ENCODE measurements at places on chromosomes 13 and 19. TPM values are rescaled to one million over a fixed set of nuclear protein-coding genes. Genes with fewer than 3 reads are reported as not detected.

DNA sequence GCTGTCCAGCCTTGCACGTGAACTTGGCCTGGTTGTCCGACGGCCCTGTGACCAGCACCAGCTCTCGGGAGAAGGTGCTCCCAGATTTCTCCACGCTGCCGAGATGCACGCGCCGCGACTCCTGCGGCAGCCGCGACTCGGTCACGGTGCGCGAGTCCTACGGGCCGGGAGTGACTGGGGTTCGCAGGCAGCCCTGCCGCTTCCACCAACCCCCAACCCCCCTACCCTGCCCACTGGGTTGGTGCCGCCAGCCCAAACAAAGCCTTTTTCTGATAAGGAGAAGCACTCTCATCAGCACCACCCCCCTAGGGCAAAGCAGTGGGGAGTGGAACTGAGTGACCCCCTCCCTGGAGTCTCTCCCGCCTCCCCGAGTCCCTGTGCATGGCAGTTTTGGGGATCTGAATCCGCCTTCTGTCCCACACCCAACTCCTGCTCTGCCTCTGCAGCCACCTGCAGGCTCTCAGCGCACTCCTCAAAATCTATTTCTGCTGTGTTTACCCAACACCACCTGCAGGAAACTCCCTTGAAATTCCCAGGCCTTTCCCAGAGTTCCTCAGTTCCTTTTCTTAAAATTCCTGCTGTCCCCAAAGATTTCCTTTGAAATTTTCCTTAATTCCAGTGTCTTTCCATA is 6.2 kb downstream of the NPHS1 start:
- DNase-seq: no peak
- H3K4me3 ChIP-seq: no peak overlapping the region
- no peak overlapping the region for H3K27ac ChIP-seq
- H3K36me3 ChIP-seq: no peaks in the 10 kb centered on the region
- peaks cover 12% of the 10 kb centered on the region for H3K4me1 ChIP-seq

DNA sequence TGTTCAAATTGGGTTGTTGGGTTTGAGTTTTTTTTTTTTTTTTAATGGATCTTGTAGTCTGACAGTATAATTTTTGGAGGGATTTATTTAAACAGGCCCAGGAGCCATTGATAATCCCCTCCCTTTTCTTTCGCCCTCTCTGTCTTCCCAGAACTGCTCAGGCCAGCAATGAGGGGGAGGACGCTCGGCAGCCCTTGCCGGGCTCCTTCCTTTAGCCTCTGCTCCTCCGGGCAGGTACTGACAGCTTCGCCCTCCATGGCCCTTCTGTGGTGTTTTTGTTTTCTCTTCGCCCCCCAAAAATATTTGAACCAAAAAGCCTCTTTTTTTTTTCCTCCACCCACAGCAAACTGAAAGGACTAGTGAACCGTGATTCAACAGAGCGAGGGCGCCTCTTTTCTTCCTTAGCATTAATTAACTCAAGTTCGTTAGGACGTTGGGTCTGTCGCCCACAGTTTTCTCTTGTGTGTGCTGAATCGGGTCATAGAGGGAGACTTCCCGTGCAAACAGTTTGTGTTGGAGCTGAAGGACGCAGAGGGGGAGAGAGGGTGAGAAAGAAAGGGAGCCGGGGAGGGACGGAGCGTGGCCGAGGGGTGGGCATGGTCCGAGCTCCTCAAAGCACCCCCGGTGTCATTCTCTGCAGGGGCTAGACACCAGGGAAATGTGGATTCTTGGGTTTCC is 21.5 kb downstream of the NFIX start:
- peaks cover 74% of the 10 kb centered on the region for H3K4me1 ChIP-seq
- no peaks in the 10 kb centered on the region for H3K36me3 ChIP-seq
- H3K27me3 ChIP-seq: no peaks in the 10 kb centered on the region
- DNase-seq: no peak

- H3K27me3 ChIP-seq: no peaks in the 10 kb centered on the region
- no peak overlapping the region for H3K27ac ChIP-seq
- peaks cover 6% of the 10 kb centered on the region for H3K4me1 ChIP-seq
- no peak overlapping the region for H3K4me3 ChIP-seq
- no peak for DNase-seq
Measured at GRCh38 chr13:95188128-95188527, 113.1 kb downstream of the ABCC4 start.

Gene OR7C1
- total RNA-seq: not detected

Gene C5AR2
- total RNA-seq: 3.5 TPM

GRCh38 chr19:4493104-4493928 is 21.2 kb downstream of the HDGFL2 start:
- DNase-seq: no peak
- no peaks in the 10 kb centered on the region for H3K27me3 ChIP-seq
- H3K27ac ChIP-seq: no peak overlapping the region

Gene APLP1
- 7.0 TPM for total RNA-seq

- no peaks in the 10 kb centered on the region for H3K36me3 ChIP-seq
- H3K27me3 ChIP-seq: no peaks in the 10 kb centered on the region
- no peak overlapping the region for H3K27ac ChIP-seq
Measured at GRCh38 chr13:20391597-20392452, 133.8 kb downstream of the CRYL1 start.

- H3K4me3 ChIP-seq: no peak overlapping the region
- peaks cover 35% of the 10 kb centered on the region for H3K4me1 ChIP-seq
- H3K36me3 ChIP-seq: no peaks in the 10 kb centered on the region
- peak; percentile 79 for DNase-seq
- H3K27ac ChIP-seq: peak overlapping the region; percentile 77
Measured at GRCh38 chr19:6723108-6723618, 2.7 kb upstream of the C3 start.

GRCh38 chr19:55446060-55446459 is 3.0 kb upstream of the SHISA7 start:
- peaks cover 41% of the 10 kb centered on the region for H3K27me3 ChIP-seq
- no peaks in the 10 kb centered on the region for H3K36me3 ChIP-seq
- peaks cover 2% of the 10 kb centered on the region for H3K4me1 ChIP-seq
- DNase-seq: no peak
- no peak overlapping the region for H3K4me3 ChIP-seq
- no peak overlapping the region for H3K27ac ChIP-seq

Gene PABPC3
- 0.12 TPM for total RNA-seq

GRCh38 chr19:40414542-40415535 is 1.7 kb upstream of the PRX start:
- peak overlapping the region; percentile 51 for H3K27ac ChIP-seq
- no peaks in the 10 kb centered on the region for H3K27me3 ChIP-seq
- H3K4me3 ChIP-seq: no peak overlapping the region
- DNase-seq: no peak
- H3K36me3 ChIP-seq: no peaks in the 10 kb centered on the region

DNA sequence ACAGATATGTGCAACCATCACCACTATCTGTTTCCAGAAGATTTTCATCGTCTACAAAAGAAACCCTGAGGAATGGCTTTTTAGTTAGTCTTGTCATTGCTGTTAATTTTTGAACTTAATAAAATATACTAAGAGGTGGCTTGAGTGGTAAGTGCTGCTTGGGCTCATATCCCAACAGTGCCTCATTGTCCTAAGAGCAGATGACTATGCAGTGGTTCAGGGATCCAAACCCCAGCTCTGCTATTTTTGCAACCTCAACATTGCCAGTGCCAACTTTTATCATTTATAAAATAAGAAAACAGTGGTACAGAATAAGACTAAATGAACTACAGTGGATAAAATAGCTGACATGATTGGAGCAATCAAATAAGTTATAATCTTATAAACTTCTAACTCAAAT is 123.2 kb upstream of the SLC7A1 start:
- peaks cover 10% of the 10 kb centered on the region for H3K27me3 ChIP-seq
- no peak overlapping the region for H3K27ac ChIP-seq
- no peaks in the 10 kb centered on the region for H3K4me1 ChIP-seq
- no peak overlapping the region for H3K4me3 ChIP-seq
- DNase-seq: no peak
- H3K36me3 ChIP-seq: no peaks in the 10 kb centered on the region

Gene ZNF83
- total RNA-seq: 43.7 TPM

DNA sequence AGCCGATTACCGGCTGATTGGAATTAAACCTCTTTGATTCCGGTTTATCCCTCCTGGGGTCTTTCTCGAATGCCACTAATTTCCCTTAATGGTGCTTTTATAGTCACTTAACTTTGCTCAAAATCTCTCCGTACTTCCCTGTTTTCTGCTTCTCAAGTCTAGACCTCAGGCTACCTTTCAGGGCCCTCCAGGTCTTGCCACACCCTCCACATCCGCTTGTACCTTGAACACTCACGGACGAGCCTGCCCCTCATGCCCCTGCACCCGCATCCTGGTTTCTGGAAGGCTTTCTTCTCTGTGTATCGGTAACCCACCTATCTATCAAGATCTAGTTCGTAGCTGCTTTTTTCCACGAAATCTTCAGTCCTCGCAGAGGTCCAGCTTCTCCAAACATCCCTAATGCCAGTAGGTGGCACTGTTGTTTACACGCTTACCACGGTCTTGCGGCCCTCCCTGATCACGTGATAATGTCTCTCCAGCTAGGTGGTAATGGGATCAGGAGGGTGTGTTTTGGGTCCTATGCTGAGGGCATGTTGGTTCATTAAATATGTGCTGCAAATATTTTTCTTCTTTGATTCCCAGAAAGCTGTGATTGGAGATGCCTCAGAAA is 13.8 kb downstream of the ATP12A start:
- no peak overlapping the region for H3K4me3 ChIP-seq
- H3K27ac ChIP-seq: no peak overlapping the region
- DNase-seq: peak; percentile 56
- H3K36me3 ChIP-seq: no peaks in the 10 kb centered on the region

DNA sequence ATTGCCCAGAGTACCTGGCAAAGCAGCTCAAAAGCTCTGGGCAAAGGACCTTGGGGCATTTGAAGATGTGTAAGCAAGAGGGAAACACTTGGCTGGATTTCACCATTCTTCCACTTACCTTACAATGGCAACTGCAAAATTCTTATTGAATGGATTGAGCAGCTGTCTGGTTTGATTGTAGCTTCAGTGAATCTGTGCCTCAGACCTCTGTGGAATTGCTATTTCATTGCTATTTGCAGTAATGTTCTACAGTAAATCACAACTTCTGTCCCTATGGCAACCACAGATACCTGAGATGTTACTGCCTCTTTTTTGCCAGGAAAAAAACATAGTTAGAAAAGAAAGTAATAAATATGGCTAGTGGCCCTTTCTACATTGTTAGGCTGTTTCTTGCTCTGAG is 519.5 kb downstream of the SUCLA2 start:
- no peaks in the 10 kb centered on the region for H3K36me3 ChIP-seq
- no peak overlapping the region for H3K27ac ChIP-seq
- DNase-seq: no peak

Gene PRODH2
- not detected for total RNA-seq

DNA sequence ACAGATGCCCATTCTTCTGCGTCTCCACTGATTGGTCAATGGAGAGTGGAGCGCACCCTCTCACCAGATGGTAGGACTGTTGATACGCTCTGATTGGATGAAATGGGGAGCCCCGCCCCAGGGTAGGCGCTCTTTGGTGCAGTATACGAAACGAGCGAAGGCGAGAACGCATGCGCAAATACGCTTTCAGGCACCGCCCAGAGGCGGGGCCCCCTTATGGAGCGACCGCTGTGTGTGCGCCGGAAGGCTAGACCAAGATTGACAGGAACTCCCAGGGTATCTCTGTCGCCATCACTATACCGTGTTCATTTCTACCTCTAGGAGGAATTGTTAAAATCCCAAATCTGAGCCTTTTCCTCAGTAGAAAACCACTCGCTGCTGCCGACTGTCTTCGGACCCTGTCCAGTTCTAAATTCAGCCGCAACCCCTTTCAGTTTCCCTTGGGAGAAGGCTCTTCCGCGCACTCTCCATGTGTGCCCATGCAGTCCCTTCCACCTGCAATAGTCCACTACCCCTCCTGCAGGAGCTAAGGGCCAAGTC is 720 bp upstream of the HNRNPL start:
- H3K27ac ChIP-seq: peak overlapping the region; percentile 99
- H3K4me1 ChIP-seq: peaks cover 31% of the 10 kb centered on the region
- H3K36me3 ChIP-seq: peaks cover 24% of the 10 kb centered on the region
- DNase-seq: peak; percentile 99

Gene ANKLE1
- 0.64 TPM for total RNA-seq

DNA sequence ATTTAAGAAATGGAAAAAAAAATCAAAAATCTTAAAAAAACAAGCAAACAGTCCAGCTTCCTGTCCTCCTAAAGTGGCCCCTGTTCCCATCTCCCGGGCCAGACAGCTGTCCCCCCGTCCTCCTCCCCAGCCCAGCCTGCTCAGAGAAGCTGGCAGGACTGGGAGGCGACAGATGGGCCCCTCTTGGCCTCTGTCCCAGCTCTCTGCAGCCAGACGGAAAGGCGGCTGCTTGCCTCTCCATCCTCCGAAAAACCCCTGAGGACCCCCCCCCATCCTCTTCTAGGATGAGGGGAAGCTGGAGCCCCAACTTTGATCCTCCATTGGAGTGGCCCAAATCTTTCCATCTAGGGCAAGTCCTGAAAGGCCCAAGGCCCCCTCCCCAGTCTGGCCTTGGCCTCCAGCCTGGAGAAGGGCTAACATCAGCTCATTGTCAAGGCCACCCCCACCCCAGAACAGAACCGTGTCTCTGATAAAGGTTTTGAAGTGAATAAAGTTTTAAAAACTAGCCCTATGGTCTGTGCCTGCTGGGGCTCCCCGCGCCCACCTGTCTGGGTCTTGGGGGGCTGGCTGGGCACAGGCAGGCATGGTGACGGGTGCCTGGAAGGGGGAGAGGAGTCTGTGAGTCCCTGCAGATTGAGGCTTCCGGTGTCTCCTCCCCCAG is 3.8 kb downstream of the GADD45GIP1 start:
- peaks cover 23% of the 10 kb centered on the region for H3K4me1 ChIP-seq
- DNase-seq: no peak
- no peak overlapping the region for H3K4me3 ChIP-seq
- H3K36me3 ChIP-seq: peaks cover 69% of the 10 kb centered on the region
- no peaks in the 10 kb centered on the region for H3K27me3 ChIP-seq
- peak overlapping the region; percentile 8 for H3K27ac ChIP-seq

DNA sequence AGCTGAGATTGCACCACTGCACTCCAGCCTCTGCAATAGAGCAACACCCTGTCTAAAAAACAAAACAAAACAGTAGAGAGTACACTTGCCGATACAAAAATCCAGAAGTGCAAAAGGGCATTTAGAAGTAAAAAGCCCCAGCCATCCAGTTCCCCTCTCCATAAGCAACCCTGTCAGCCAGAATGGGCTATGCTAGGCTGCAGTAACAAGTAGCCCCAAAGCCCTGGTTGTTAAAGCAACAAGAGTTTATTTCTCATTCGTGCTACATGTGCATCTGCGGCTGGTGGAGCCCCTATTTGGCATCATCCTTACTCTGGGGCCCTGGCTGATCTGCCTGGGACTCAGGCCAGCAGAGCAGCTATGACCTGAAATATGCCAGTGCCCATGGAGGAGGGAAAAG is 16.9 kb upstream of the UBE2S start:
- H3K4me1 ChIP-seq: no peaks in the 10 kb centered on the region
- DNase-seq: no peak
- H3K4me3 ChIP-seq: no peak overlapping the region

DNA sequence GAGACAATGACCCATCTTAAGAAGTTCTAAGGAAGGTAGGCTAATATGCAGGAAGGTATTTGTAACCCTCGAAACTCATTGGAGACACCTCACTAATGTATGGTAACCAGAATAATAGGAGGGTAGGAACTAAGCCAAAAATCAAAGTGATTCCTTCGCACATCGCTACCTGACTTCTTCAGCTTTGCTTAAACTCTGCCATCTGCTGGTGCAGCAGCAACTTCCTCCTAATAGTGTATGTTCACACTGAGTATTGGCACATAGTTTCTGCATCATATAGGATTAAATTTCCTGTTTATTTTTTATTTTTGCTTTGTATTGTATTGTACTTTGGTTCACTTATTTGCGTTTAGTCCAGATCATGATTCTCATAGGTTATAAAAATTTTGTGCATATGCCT is 676.2 kb downstream of the GPC5 start:
- no peak overlapping the region for H3K27ac ChIP-seq
- no peaks in the 10 kb centered on the region for H3K27me3 ChIP-seq
- H3K4me3 ChIP-seq: no peak overlapping the region
- no peak for DNase-seq
- H3K4me1 ChIP-seq: no peaks in the 10 kb centered on the region

Data from upper lobe of right lung (tissue), 1 donor.